ENCODE measurements at places on chromosomes 6 and 20.

GRCh38 chr20:4053071-4053919 is 37.9 kb upstream of the RNF24 start:
- DNase-seq: no peak

GRCh38 chr6:42960243-42961019 is at the start of gene GNMT:
GNMT (plus strand) TSS chr6:42960754; CDS start chr6:42960768, 14 bp downstream.
- no peak for DNase-seq

GRCh38 chr20:9402141-9402540 is 112.2 kb upstream of the LAMP5 start:
- DNase-seq: no peak

DNA sequence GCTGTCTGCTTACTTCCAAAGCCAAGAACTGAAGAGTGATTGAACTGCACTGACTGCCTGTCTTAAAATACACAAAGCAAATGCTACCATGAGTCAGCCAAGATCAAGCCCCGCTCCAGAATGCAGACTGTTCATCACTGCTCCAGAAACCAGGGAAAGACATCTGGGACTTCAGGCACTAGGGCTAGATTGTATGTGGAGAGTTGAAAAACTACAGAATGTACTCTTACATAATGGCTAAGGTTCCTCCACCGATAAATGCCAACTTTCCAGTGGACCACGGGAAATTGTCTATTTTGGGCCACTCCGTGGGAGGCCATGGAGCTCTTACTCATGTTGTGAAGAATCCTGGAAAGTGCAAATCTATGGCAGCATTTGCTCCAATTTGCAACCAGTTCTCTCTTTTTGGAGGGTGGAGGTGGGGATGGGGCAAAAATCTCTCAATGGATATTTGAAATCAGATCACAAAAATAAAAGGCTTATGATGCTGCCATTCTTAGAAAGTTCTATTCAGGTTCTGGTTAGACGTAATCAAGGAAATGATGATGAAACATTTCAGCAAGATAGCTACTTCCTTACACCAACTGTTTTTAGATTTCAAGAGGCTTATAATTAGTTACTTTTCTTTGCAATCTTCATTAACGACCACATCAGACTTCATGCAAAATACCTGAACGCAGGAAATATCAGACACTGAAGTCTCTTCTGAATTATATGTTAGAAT is 11.8 kb upstream of the CAP2 start:
- DNase-seq: no peak

GRCh38 chr6:11748591-11749210 is 29.9 kb downstream of the ADTRP start:
- DNase-seq: no peak

GRCh38 chr6:98782772-98783171 is 51.6 kb upstream of the POU3F2 start:
- no peak for DNase-seq

DNA sequence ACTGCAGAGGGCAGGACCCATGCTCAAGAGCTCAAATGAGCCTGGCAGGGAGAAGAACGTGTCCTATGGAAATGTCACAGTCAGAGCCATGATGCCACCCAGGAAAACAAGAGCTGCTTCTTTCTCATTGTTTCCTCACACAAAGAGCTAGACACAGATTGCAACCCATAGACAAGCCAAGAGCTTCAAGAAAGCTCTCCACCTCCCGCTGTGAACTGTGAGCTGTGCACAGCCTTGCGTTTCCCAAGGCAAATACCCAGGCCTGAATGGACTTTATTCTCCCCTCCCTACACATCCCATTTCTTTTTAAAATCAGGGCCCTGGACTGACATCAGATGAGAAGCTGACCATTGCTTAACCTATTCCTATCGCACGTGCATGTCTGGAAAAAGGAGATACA is 388.8 kb downstream of the RNGTT start:
- DNase-seq: no peak

DNA sequence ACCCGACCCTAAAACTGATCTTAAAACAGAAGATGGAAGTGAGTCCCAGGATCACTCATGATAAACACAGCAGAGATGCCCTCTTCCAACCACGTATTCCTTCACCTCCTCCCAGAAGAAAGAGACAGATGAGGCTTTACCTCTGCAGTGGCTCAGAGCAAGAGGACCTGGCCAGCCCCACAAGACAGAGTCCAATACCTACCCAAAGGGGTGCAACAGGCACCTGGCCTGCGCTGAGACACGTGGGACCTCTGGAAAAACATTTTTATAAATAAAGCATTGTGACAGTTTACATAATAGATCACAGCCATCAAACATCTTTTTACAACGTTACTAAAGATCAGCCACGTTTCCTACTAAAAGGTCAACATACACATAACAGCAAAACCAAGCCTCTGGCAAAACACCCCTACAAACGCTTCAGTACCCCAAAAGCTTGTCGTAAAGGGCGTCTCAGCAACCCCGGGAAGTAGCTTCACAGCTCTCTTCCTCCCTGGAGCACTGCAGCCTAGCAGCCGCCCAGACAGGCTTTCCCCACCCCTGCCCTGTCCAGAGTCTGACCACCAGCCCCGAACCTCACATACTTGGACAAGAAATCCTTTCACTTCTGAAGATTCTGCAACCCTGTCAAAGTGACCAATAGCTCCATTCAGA is 2.9 kb downstream of the TAF4 start:
- no peak for DNase-seq

- DNase-seq: no peak
Measured at GRCh38 chr20:12573442-12573841, 435.3 kb upstream of the SPTLC3 start.

GRCh38 chr6:32192608-32193039 is at the start of gene GPSM3:
GPSM3 (minus strand) TSS chr6:32192643; CDS start chr6:32192513, 130 bp downstream.
- DNase-seq: peak; percentile 71

GRCh38 chr6:45488889-45489288 is 111.2 kb upstream of the SUPT3H start:
- no peak for DNase-seq

DNA sequence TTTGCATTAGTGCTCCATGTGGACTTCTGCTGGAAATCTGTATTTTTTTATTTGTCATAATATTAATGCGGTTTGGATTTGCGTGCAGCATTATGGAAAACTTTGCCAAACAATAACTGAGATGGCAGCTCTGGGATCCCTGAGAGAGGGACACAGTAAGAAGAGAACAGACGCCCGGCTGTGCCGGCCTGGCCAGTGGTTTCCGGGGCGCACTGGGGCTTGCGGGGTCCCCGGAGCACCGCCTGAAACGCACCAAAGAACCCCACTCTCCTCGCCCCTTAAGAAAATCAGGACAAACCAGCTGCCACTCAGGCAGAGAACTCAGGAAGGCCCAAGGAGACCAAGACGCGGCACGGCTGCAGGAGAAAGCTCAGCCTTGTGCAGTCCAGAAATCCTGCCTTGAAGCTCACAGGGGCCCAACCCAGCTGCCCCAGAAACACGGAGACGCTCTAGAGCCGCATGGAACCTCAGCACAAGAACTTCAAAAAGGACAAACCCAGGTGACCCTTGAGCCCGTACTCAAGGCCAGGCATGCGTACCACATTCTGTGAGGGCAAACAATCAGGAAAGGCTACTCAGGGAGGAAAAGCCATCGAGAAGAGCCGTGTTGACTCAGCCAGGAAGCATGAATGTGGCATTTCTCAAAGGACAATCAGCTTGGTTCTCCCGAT is 226.5 kb upstream of the CDYL start:
- DNase-seq: no peak

GRCh38 chr6:3451498-3451897 is 5.4 kb downstream of the SLC22A23 start:
- no peak for DNase-seq

DNA sequence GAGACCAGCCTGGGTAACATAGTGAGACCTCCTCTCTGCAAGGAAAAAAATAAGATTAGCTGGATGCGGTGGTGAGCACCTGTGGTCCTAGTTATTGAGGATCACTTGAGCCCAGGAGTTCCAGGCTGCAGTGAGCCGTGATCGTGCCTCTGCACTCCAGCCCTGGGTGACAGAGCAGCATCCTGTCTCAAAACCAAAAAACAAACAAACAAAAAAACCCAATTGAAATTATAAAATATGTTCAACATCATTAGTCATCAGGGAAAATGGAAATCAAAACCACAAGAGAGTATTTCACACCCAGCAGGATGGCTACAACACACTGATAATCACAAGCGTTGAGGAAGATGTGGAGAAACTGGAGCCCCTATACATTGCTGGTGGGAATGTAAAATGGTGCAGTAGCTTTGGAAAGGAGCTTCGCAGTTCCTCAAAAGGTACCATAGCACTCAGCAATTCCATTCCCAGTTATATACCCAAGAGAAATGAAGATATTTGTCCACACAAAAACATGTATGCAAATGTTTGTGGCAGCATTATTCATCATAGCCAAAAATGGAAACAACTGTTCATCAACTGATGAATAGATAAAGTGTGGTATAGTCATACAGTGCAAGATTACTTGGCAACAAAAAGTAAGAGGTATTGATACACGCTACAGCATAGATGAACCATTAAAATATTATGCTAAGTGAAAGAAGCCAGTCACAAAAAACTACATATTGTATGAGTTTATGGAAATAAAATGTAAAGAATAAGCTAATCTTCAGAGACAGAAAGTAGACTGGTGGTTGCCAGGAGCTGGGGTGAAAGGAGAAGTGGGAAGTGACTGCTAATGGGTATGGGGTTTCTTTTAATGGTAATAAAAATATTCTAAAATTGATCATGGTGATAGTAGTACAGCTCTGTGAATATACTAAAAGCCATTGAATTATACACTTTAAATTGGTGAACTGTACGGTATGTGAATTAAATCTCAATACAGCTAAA is 38.7 kb upstream of the RIPOR2 start:
- no peak for DNase-seq

GRCh38 chr6:105794870-105795269 is 291.3 kb upstream of the PRDM1 start:
- DNase-seq: peak; percentile 40

- DNase-seq: no peak
Measured at GRCh38 chr20:30168025-30168799, 1089.3 kb upstream of the DEFB115 start.

DNA sequence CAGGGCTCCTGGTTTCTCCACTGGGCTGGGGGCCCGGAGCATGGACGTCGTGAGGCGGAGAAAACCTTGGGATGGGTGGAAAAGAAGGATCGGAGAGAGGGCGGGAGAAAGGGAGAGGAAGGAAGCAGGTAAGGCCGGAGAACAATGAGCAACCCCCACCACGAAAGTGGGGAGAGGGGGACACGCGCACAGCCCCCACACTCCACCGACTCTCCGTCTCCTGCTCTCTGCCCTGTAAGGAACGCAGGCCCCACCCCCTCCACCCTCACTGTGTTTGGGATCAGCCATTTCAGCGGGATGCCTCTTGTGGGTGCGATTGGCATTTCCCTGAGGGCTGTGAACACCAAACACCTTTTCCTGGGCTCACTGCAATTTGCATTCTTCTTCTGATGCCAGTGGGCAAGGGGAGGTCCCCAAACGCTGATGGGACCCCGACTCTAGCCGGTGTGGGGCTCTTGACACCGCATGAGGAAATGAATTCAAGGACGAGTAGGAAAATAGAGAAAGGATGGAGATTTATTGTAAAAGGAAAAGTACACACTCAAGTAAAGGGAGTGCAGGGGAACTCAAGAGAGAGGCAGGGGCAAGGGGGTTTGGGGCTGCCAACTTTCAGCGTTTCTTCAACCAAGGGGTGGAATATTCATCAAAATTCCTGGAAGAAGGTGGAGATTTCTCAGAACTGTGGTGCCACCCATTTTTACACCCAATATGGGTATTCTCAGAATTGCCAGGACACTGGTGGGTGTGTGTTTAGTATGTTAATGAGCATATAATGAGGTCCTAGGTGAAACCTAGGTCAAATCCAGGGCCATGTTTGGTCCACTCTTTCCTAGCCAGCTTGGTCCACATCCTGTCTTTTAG is 13.1 kb upstream of the RAET1L start:
- DNase-seq: no peak

DNA sequence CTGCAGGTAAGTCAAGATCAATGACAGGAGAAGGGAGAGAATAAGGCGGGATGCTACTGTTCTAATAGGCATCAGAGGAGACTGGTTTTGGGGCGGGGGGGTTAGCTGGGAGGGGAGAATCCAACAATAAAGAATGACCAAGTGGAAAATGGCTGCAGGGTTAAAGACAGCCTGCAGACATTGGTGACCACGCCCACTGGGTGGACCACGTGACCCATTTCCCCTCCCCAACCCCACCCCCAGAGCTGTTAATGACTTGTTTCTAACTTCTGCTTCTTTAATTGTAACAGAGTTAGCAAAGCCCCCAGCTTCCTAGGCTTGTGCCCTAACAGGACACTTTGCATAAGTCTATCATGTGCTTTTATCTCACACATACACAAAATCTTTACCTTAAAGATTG is 344.5 kb downstream of the KIF16B start:
- peak; percentile 8 for DNase-seq

GRCh38 chr6:108609276-108609769 is 48.6 kb downstream of the FOXO3 start:
- DNase-seq: no peak

GRCh38 chr6:100035873-100036653 is 42.0 kb upstream of the MCHR2 start:
- no peak for DNase-seq

DNA sequence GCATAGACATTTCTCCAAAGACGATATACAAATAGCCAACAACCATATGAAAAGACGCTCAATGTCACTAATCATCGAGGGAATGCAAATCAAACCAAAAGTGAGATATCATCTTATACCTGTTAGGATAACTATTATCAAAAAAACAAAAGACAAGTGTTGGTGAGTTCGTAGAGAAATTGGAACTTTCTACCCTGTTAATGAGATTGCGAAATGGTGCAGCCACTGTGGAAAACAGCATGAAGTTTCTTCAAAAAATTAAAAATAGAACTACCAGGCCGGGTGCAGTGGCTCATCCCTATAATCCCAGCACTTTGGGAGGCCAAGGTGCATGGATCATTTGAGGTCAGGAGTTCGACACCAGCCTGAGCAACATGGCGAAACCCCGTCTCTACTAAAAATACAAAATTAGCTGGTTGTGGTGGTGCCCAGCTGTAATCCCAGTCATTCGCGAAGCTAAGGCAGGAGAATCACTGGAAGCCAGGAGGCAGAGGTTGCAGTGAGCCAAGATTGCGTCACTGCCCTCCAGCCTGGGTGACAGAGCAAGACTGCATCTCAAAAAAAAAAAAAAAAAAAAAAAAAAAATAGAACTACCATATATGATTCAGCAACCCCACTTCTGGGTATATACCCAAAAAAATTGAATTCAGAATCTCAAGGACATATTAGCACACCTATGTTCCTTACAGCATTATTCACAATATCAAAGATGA is 170.0 kb upstream of the ZNF184 start:
- no peak for DNase-seq

DNA sequence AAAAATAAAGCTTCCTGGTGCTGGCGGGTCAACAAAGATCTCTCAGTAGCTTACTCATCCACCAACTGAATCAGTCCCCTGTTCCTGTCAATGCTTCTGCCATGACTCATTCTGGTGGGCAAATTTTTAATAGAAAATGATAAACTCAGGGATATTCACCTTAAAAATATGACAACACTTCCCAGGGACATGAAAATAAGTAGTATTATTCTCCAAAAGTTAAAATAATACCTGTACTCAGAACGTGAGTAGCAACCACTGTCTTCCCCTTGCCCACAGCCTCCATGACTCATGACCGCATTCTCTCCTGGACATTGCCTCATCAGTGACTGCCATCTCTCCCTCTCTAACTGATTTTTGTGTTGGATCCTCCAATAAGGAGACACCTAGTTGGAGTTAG is 552.3 kb downstream of the KIF16B start:
- DNase-seq: no peak

All from OCI-LY7 (cell line).